ENCODE measurements at places on chromosomes 2 and 18. TPM values are rescaled to one million over a fixed set of nuclear protein-coding genes. Genes with fewer than 3 reads are reported as not detected.

TLX2 gene
- total RNA-seq = not detected

DNA sequence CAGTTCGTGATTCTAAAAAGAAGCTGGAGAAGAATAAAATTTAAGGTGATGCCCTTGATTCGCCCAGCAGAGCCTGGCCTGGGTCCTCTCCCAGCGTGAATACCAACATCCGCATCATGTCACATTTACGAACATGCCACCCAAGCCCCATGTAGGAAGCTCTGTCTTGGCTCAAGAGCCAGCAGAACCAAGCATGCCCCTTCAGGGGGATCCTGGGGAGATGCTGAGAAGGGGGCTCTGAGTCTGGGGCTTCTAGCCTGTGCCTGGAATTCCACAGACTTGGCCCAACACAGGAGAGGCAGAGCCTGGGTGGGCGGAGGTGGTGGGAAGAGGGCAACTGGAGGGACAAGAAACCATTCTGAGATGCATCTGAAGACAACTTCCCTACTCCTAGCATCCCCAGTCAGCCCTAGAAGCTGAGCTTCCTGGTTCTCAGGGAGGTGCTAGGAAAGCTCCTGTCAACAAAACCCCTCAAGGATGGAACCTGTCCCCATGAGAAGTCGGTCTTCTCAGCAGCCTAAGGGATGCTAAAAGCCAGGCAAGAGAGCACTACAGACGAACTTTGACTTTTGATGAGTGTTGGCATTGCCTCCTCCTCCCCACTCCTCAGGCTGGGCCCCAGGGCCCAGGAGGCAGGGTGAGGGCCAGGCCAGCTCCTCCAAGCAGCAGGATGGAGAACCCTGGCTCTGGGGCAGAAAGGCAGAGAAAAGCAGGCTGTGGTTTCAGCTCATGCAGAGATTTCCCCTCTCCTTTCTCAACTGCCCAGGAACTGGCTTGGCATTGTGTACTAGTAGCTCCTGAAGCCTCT is 57.9 kb downstream of the POLR1A start:
- DNase-seq = peak; percentile 7

DNA sequence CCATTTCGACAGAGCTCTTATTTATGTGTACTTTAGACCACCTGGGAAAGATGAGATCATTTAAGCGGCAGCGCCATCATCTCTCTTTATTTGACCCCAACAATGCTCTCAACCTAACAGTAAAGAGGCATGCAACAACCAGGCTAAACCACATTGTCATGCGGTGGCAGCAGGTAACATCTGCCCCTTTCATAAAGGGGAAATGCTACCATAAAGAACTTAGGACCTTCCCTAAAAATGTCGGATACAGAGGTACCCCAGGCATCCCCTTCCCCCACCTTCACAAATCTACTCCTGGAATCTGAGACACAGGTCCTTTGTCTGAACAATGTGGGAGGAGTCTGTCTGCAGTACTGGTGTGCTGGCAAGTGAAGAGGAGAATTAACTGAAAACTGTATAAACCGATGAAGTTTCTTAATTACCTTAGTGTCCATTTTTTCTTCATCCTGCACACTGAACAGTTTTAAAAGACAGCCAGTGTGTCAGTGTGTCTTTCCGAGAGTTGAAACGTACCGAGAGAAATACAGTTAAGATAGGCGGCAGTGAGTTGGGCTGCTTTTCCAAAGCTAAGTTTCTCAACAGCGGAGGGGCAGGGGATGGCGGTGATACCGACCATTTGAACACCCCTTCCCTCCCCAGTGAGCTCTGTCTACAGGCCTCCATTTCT is 1.9 kb downstream of the MEX3C start:
- no peak for DNase-seq

DNA sequence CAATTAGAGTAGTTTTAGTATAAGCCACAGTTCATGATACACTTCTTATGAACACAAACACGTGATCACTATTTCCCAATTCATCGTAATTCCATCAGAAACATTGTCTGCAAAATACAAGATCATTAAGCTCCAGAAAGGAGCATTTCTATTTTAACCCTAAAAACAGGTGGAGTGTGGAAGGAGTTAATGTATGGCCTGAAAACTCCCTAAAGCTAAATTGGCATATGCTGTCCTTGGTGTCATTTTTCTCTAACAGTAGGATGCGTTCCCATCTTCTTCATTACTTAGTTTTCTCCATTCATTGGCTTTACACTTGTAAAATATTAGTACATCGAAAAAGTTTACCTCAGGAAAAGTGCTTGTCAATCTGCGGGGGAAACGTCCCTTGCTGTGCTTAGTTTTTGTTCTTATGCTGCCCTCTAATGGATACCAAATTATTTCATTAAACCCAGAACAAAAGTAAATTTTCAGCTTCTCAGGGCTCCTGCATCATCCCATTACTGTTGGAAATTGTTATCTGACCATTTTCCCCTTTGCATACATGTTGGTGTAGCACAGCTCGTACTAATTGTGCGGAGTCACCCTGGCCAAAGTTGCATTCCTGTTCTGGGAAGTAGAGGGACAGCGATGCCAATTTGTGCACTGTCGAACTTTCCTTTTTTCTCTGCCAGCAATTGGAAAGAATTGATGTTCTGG is 153.4 kb downstream of the GPD2 start:
- DNase-seq = no peak

GRCh38 chr2:208792766-208793165 is 386.2 kb downstream of the PTH2R start:
- DNase-seq = no peak

DNA sequence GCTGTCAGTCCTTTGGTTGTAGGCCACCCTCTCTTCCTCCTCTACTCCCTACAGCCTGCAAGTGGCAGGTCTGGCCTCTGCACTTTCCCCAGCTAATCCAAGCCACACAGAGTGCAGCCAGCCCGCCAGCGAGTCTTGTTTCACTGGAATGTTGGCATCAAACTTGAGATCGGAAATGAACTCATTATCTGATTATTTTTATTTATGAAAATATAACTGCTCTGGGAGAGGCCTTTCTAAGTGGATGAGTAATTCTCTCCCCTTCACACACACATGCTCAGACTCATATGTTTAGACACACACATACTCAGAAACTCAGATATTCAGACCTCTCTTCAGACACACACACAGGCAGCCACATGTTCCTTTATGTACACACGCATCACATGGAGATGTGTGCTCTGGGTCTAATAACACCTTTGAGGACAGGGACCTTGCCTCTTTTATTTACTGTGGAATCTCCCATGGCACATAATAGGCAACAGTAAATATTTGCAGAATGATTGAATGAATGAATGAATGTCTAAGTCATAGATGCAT is 151.3 kb downstream of the ZFP36L2 start:
- DNase-seq = peak; percentile 87

DNA sequence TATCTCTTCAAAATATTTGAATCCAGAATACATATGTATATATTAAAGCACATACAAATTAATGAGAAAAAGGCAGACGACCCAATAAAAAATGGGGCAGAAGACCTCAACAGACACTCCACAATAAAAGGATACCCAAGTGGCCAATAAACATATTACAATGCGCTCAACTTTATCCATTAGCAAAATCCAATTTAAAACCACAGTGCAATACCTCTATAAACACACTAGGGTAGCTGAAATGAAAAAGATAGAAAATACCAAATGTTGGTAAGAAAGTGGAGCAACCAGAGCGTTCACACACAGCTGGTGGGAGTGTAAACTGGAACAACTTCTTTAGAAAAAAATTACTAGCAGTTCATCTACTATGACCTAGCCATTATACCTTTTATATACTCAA is 75.3 kb downstream of the CCDC148 start:
- no peak for DNase-seq

- DNase-seq = no peak
Observed at GRCh38 chr2:65686928-65687521, 254.6 kb upstream of the SPRED2 start.

- no peak for DNase-seq
Observed at GRCh38 chr2:196217116-196217515, 45.7 kb upstream of the STK17B start.

- DNase-seq = no peak
Observed at GRCh38 chr2:189899101-189899500, 114.9 kb downstream of the PMS1 start.

- no peak for DNase-seq
Observed at GRCh38 chr18:50558157-50558556, 1.7 kb upstream of the MAPK4 start.

LBH gene
- total RNA-seq = 19.1 TPM

GRCh38 chr2:84319581-84319980 is 139.5 kb downstream of the SUCLG1 start:
- no peak for DNase-seq

CD8B2 gene
- total RNA-seq = not detected

TNFAIP6 gene
- total RNA-seq = 5.1 TPM

- no peak for DNase-seq
Observed at GRCh38 chr2:29047083-29047845, 27.1 kb downstream of the PCARE start.

FSIP2 gene
- 0.52 TPM for total RNA-seq

MPV17 gene
- total RNA-seq = 60.9 TPM

GRCh38 chr2:5479265-5479928 is 212.8 kb upstream of the SOX11 start:
- no peak for DNase-seq

- DNase-seq = no peak
Observed at GRCh38 chr18:1252936-1253335, 348.3 kb downstream of the ADCYAP1 start.

ACOXL gene
- total RNA-seq = 0.12 TPM

DNA sequence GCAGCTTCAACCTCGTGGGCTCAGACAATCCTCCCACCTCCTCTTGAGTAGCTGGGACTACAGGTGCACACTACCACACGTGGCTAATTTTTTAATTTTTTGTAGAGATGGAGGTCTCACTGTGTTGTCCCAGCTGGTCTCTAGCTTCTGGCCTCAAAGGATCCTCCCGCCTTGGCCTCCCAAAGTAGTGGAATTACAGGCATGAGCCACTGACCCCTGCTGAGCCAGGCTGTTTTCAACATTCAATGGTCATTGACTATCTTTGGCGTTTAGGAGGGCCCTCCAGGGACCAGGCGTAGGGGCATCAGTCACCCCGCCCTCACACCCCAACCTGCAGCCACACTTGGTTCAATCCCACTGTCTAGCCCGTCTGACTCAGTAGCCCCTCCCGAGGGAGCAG is 5.2 kb downstream of the MZT2B start:
- no peak for DNase-seq

GRCh38 chr18:8348051-8348720 is 261.1 kb upstream of the RAB12 start:
- DNase-seq = no peak

GRCh38 chr2:58540681-58541080 is 299.6 kb upstream of the FANCL start:
- no peak for DNase-seq

RAPH1 gene
- 39.3 TPM for total RNA-seq

DNA sequence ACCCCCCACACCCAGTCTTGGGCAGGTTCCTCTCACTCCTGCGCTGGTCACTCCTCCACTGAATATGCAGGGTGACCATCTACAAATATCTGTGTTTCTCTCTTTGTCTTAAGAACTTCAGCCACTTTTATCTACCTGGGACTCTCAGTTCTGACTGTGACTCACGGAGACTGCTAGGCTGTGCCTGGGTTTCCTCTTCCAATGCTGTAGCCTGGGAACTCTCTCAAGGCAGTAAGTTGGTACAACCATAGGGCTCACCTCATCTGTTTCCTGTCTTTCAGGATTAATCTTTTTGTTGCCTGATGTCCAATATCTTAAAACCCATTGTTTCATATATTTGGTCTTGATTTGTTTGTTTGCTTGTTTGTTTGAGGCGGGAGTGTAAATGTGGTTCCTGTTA is 47.2 kb upstream of the ZNF396 start:
- DNase-seq = no peak

DNA sequence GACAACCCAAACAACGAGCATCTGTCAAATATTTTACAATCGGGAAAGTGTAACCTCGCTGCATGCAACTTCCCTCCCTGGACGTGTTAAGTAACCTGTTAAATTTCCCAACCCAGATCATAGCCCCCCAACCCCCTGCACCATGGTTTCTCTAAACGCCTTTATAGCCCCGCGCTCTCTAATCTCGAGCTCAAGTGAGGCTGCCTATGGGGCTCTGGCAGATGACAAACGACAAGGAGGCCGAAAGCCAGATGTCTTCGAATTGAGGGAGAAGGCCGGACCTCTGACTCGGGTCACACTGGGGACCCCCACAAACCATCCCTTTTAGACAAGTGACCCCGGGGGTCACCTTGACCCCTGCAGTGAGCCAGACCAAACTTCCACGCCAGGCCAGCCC is 526 bp downstream of the COX7A2L start:
- DNase-seq = no peak

DNA sequence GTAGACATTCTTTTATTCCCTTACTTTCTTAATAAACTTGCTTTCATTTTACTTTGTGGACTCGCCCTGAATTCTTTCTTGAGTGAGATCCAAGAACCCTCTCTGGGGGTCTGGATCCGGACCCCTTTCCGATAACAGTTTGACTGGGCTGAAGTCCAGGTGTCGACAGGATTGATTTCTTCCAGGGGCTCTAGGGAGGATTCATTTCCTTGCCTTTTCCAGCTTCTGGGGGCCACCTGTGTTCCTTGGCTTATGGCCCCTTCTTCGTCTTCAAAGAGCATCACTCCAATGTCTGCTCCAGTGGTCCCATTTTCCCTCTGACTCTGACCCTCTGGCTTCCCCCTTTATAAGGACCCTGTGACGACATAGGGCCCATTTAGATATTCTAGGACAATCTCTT is 67.5 kb downstream of the COPS8 start:
- no peak for DNase-seq

GPR35 gene
- total RNA-seq = 1.3 TPM
